ENCODE measurements at places on chromosomes 1 and 21.

GRCh38 chr1:230772457-230773395 is 25.5 kb downstream of the CAPN9 start:
- H3K36me3 ChIP-seq, result no peaks in the 10 kb centered on the region
- H3K27me3 ChIP-seq, result no peaks in the 10 kb centered on the region
- H3K4me3 ChIP-seq, result no peak overlapping the region
- H3K27ac ChIP-seq, result no peak overlapping the region
- no peak for DNase-seq

GRCh38 chr1:69029649-69030048 is 532.8 kb upstream of the DEPDC1 start:
- no peak overlapping the region for H3K4me3 ChIP-seq
- DNase-seq, result no peak
- no peak overlapping the region for H3K27ac ChIP-seq
- no peaks in the 10 kb centered on the region for H3K27me3 ChIP-seq
- H3K36me3 ChIP-seq, result no peaks in the 10 kb centered on the region

DNA sequence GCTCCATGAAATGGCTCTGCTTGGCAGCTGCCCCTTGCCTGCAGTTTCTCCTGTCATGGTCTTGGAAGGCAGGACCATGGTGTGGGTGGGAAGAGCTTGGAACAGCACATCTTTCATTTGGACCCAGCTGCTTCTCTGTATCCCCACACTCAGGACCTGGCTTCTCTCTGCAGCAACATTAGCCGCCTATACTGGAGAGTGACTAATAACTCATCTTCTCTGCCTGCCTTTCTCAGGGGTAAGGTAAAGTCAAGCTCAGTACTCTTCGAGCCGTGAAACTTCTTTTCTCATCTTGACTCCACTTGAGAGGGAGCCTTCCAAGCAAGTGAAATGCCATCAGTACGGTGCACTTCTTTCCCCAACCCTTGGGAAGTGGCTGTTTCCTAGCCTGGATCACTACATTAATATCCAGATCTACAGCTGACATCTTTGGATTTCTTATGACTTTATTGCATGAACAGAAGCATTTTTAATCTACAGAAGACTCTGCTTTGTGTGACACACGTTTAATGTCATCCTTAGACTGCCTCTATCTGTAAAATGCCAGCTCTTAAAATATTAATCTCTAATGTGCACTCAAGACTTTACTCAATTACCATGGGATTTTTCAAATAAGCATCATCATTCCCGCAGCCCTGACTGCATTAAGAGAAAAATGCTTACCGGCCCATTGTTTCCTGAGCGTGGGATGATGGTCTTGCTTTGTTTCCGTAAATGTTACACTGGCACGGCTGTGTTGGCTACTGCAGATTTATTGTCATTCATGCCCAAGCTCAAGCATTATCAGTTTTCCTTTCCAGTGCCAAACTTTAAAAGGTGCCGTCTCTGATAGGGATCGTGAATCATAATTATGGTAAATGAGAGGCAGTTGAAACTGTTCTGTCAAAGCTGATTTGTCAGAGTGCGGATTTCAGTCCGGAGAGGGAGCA is 242.9 kb downstream of the HHAT start:
- DNase-seq, result no peak
- H3K4me3 ChIP-seq, result no peak overlapping the region
- H3K27ac ChIP-seq, result no peak overlapping the region
- no peaks in the 10 kb centered on the region for H3K4me1 ChIP-seq
- H3K27me3 ChIP-seq, result no peaks in the 10 kb centered on the region

GRCh38 chr21:17539743-17540341 is 27.0 kb downstream of the CXADR start:
- peaks cover 9% of the 10 kb centered on the region for H3K27me3 ChIP-seq
- H3K36me3 ChIP-seq, result no peaks in the 10 kb centered on the region
- DNase-seq, result no peak
- no peak overlapping the region for H3K4me3 ChIP-seq

DNA sequence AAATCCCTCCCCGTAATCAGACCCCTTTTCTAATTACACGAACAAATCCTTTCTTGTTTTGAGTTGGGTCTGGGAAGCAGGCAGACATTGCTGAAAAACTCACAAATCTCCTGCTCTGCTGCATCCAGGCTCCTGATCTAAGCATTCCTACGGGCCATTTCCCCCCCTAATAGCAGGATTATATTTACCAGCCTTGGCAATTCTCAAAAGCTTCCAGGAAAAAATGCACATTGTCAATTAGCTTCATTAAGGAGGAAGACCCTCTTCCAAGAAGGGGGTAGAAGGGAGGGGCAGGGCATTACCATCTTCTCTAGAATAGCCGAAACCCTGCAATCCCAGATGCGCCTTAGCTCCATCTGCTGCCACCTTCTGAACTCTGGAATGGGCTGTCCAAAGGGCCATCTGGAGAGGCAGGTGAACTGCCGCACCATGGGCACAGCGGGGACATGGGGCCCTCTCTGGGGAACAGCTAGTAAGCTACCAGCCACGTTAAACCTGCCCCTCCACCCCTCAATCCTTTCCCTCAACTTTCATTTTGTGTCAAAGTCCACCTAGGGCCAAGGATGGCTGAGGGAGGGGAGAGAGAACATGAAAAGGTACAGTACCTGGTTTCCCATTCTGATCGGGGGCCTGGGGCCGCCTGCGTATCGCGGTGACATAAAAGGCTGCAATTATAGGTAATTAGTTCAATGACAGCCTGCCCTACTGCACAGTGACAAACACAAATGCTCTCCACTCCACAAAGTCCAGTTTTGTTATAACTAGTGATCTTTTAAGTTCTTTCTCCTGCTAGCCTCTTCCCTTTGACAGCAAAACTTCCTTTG is 56.8 kb downstream of the MRPL37 start:
- peak overlapping the region; percentile 8 for H3K27ac ChIP-seq
- H3K4me1 ChIP-seq, result no peaks in the 10 kb centered on the region
- no peak overlapping the region for H3K4me3 ChIP-seq

- H3K27me3 ChIP-seq, result no peaks in the 10 kb centered on the region
- no peak overlapping the region for H3K27ac ChIP-seq
- H3K36me3 ChIP-seq, result peaks cover 23% of the 10 kb centered on the region
- peaks cover 33% of the 10 kb centered on the region for H3K4me1 ChIP-seq
- H3K4me3 ChIP-seq, result no peak overlapping the region
- no peak for DNase-seq
These were observed 2.9 kb downstream of the CRYZ start for GRCh38 chr1:74729741-74730478.

DNA sequence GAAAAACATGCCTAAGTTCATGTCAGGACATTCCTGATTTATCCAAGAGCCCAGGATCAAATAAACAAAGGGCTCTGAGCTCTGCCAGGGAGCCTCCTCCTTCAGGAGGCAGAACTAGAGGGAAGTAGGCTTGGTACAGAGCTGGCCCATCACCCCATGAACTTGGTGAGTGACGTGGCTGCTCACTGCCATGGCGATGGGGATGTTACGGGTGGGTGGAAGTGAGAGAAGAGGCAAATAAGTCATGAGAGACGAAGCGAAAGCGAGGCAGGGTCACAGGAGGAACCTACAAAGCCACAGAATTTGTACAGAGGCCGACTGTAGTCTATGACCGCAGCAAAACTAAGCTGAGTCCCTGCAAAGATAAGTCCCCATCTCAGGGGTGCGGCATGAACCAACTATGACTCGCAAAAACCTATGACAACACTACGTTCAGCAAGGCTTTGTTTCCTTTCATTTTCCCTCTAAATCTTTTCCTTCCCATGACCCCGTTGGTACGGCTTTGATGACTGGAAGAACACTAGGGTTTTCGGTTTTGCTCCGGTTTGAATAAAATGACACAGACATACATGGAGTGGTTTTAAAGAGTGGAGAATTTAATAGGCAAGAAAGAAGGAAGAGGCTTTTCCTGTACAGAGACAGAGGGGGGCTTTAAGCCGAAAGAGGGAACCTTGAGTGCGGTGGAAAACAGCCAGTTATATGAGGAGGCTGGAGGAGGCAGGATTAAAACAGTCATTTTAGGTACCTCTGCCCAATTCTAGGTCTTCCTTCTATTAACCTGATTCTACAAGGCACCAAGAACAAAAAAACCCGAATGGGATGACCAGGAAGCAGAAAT is 74.1 kb downstream of the CD46 start:
- peak overlapping the region; percentile 77 for H3K4me3 ChIP-seq
- H3K36me3 ChIP-seq, result peaks cover 26% of the 10 kb centered on the region
- H3K27me3 ChIP-seq, result no peaks in the 10 kb centered on the region
- peak overlapping the region; percentile 92 for H3K27ac ChIP-seq
- DNase-seq, result peak; percentile 95
